ENCODE measurements at places on chromosomes 7 and 10. TPM values are rescaled to one million over a fixed set of nuclear protein-coding genes. Genes with fewer than 3 reads are reported as not detected.
A peak's percentile ranks its signal among the peaks of the same experiment; 100 is the strongest.

DNA sequence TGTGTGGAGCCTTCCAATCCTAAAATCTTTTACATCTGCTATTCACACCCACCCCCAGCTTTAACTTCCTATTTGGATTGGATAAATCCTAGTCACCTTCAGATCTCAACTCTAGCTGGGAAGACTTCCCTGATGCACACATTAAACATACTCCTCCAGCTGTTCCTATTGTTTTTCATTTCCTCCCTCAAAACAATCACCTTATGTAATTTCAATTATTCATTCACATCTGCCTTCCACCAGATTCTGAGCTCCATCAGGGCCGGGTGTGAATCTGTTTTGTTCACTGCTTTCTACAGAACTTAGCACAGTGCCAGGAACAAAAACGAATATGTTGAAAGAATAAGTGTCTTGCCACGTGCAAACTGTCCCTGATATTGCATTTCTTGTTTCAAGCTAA, 497.4 kb downstream of the PLXDC2 start:
- no peak for DNase-seq

DNA sequence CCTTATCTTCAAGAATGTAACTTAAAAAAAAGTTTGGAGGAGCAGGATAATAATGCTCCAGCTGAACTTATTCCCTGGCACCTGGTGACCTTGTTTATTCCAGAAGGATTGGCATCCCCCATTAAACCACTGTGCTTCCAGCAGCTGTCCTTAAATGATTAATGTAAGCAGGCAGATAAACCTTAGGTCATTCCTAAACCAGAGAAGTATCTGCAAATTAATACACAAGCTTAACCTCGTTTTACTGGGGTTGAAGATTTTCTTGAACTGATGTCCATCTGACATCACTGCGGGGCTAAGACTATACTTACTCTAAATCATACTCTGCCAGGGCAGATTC, 116.1 kb upstream of the PALS2 start:
- DNase-seq, result no peak

DNA sequence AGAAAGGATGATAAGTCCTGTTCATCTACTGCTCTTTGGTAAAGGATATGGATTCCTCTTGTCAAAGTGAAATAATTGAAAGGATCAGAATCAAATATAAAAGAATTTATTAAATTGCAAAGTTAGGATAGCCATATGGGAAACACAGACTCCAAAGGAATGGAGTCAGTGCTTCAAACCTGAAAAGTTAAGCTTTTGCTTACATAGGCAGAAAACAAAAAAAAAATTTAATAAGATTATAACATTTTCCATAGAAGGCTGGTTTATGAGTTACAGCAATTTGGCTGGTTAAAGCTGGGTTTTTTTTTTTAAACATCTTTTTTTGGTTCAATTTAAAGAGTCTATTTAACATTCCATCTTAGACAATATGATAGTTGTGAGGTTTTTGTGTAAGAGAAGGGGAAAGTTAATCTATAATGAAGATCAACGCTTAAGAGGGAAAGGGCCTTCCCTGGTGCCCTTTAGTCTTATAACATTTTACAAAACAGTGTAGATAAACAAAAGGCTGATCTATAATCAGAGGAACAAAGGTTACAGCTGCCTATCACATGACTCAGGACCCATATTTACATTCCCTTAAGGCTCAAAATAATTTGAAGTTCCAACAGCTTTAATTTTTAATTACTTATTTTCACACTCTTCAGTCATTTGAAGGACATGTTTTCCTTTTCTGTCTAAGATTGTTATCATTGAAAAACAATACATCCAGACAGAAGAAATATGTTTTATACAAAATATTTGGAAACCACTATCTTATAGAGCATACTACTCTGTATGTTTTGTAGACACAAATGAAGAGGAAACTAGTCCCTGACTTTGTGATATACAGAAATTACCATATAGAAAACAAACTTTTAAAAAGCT, 234.3 kb upstream of the MBL2 start:
- DNase-seq, result no peak

The APBB1IP gene
- not detected for total RNA-seq

GRCh38 chr7:148790131-148790726, 91.5 kb downstream of the CUL1 start:
- DNase-seq, result no peak

DNA sequence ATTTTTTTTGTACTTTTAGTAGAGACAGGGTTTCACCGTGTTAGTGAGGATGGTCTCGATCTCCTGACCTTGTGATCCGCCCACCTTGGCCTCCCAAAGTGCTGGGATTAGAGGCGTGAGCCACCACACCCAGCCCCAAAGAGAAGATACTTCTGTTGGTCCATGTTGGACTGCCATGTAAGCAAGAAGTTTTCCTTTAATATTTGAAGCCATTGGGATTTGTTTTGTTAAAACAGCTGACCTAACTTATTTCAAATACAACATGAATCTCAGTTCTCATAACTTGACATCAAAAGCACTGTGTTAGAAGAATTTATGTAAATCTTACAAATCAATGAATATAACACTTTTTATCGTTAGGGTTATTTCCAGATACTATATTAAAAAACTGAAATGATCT, 302.4 kb downstream of the SDHAF3 start:
- no peak for DNase-seq

- no peak for DNase-seq
Observed at GRCh38 chr10:79948976-79949722, at the start of gene SFTPD. SFTPD (minus strand) TSS chr10:79949105; CDS start chr10:79946659, 2,446 bp downstream.

- DNase-seq, result no peak
Observed at GRCh38 chr7:110868458-110868857, 222.5 kb upstream of the LRRN3 start.

DNA sequence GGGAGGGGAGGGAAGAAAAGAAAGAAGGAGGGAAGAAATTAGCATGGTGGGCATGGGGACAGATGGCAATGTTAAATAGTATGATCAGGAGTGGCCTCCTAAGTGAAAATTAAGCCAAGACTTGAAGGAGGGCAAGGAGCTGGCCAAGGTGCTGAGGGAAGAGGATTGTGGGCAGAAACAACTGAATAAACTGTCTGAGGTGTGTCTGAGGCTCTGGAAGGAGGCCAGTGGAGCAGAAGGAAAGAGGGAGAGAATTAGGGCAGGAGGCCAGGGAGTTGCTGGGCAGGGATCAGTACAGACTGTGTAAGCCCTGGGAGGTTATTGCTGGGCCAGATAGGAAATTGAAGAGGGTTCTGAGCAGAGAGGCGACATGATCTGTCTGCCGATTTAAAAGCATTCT, 40.6 kb upstream of the VKORC1L1 start:
- no peak for DNase-seq

- DNase-seq, result no peak
Observed at GRCh38 chr10:15742836-15743235, 23.1 kb upstream of the ITGA8 start.

- DNase-seq, result no peak
Observed at GRCh38 chr10:89702121-89702480, 711 bp downstream of the KIF20B start.

The NEUROD6 gene
- not detected for total RNA-seq

- DNase-seq, result no peak
Observed at GRCh38 chr7:107212725-107213124, 43.9 kb downstream of the HBP1 start.

DNA sequence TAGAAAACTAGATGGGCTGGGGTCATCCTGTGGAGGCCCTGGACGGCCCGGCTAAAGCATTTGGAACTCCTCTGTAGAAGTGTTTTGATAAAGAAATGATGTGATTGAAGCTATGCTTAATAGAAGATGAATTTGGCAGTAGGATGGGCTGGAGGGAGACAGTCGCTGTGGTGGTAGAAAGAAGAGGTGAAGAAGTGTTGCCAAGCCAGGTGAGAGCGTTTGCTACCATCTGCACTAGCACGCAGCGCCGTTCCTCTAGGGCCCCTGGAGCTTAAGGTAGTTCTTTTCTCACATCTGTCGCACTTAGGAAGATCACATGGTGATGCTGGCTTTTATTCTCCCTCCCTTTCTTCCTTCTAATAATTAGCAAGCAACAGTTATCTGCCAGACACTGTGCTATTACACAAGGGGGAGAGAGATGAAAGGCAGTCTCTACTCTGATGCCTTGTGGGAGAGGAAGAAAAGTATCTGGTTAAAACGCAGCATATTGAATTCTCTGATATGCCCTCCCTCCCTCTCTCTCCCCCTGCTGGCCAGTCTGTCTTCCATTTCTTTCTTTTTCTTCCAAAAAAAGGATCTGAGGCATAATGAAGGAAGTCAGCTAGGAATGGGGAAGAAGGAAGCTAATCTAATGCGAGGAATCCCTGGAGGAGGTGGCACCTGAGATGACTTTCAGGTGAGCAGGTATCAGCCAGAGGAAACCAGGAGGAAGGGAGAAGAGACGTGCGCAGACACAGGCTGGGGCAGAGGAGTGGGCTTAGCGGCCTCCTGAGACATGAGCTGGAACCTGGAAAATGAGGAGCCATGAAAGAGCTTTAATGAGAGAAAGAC, 162.3 kb upstream of the KLF14 start:
- DNase-seq, result peak; percentile 73

DNA sequence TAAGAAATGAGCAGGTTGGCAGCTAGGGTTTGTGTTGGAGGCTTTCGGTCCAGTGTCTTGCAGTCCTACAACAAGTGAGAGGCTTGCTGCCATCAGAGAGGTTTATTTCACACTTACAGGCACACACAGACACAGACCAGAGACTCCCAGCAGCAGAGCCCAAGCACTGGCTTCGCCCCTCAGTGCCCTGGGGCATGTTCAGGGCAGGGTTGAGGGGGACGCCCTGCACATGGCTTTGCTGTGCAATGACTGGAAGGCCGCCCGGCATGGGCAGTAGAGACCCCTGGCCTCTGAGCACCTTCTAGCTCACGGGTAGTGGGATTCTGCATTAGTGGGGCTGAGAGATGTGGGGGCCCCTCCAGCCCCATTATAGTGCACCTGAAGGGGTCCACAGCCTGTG, 3.8 kb downstream of the SPRN start:
- no peak for DNase-seq

The KNDC1 gene
- 0.34 TPM for total RNA-seq

DNA sequence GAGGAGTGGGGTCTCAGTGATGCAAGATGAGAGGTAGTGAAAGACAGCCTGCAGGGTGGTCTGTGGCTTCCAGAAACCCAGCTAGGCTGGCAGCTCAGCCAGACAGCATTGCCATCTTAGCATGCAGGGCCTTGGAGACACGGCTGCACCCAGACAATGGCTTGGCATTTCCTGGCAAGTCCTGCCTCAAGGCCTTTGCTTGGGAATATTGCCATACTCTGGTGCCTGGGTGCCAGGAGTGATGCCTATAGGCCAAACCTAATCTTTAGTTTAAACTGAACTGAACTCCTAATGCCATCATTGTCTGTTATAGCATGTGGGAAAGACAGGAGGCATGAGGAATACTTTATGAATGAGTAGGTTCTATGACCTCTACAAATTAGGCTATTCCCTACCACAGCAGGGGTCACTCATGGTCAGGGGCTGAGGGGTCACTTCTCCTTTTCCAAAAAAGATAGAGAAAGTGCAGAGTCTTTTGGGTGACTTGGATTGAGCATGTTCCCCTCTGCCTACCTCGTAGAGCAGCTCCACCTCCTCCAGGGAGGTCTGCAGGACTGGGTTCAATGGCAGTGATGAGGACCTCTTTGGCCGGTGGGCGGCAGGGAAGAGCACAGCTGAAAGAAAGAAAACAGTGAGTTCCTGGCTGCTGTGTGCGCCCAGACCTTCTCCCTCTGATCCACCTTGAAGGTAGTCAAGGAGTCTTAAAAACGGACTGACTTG, 8.8 kb upstream of the SLC13A4 start:
- DNase-seq, result no peak

The PLEKHS1 gene
- not detected for total RNA-seq

GRCh38 chr10:100009283-100009792, 409 bp downstream of the DNMBP start:
- DNase-seq, result peak; percentile 2

DNA sequence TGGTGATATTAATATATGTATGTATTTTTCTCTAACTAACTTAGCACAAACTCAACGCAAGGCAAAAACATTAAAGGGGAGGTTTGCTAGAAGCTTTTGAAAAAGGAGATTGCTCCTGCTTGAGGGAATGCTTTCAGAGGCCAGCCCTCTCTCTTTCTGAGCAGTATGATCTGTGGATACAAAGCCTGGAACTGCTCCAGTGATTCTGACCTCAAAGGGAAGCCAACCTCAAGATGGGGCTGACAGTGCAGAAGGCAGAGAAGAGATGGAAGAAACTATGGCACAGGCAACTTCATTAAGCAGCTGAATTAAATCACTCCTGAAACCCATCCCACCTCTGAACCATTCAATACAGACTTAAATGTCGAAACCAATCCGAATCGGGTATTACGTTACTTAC, 102.4 kb downstream of the USP6NL start:
- no peak for DNase-seq

All from SK-MEL-5 (cell line).